ENCODE measurements at places on chromosomes 13 and 19. TPM values are rescaled to one million over a fixed set of nuclear protein-coding genes. Genes with fewer than 3 reads are reported as not detected.

GRCh38 chr19:21314676-21315075 lies 14.5 kb downstream of the ZNF708 start:
- no peak for DNase-seq

GRCh38 chr13:40422588-40423235 lies 243.7 kb downstream of the FOXO1 start:
- DNase-seq, result no peak

GRCh38 chr19:12749938-12750521 lies 1.6 kb upstream of the BEST2 start:
- no peak for DNase-seq

GRCh38 chr19:41795031-41795461 lies 1.3 kb upstream of the CEACAM3 start:
- DNase-seq, result no peak

DNA sequence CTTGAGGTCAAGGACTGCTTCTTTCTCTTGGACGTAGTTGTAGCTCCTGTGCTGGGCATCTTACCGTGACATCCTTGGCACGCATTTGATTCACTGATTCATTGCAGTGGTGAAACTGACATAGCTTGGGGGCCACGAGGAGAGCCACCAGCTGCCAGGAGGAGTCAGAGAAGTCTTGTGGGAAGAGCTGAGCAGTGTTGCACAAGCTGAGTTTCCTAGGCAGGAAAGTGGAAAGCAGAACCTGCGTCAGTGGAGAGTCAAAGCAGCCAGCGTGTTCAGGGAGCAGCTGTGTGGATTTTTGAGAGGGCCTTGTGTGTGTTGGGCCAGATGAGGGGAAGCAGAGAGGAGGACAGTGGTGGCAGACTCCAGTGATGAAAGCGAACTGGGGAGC lies 5.3 kb upstream of the GPR183 start:
- DNase-seq, result no peak

- no peak for DNase-seq
Measured at GRCh38 chr13:39318161-39318560, 279.9 kb downstream of the NHLRC3 start.

- DNase-seq, result no peak
Measured at GRCh38 chr19:35044317-35045117, 3.0 kb downstream of the HPN start.

PCSK4 gene
- total RNA-seq, result 3.9 TPM

CDX2 gene
- total RNA-seq, result not detected

DZIP1 gene
- total RNA-seq, result 42.4 TPM

Data from chondrocyte (in vitro differentiated cells).